NCI-H187 treated with DMSO at 0.1 percent for 48 hours (cell line): ENCODE measurements at places on chromosomes 4 and X.

DNA sequence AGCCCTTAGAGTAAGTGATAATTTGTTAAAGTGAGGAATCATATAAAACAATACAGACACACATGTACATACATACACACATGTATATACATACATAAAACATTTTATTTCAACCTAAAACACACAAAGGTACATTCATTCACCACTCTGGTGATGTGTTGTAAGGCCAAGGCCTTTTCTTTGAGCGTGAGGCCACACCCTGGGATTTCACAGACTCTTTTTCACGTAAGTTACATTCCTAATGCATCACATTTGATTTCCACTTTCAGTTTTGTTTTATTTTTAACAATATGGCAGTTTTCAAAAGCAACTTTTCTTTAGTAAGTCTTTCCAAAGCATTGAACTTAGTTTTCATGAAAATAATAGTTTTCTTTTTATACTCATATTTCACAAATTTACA is 170.7 kb downstream of the COL4A6 start:
- DNase-seq = no peak

- no peak for DNase-seq
Measured at GRCh38 chr4:40969501-40969900, 219.7 kb downstream of the NSUN7 start.

DNA sequence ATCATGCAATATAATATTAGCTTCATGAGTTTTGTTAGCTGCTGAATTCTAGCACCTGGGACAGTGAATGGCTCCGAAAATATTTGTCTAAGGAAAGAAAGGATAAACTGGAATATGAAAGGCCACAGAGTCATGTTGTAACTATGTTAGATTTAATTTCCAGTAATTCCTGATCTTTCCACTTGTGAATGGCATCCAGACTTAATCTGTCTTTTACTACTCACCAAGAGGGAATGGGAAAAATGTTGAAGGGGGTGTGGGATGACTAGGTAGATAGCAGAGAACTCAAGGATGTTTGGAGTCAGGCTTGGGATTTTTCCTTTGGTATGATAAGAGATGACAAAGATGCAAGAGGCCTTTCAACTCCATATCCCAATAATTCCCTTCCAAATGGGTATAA is 9.4 kb downstream of the ADH6 start:
- DNase-seq = no peak

GRCh38 chr4:73815145-73815544 is 21.3 kb upstream of the CXCL6 start:
- DNase-seq = no peak

- DNase-seq = no peak
Measured at GRCh38 chr4:92050875-92051274, 252.9 kb upstream of the GRID2 start.

DNA sequence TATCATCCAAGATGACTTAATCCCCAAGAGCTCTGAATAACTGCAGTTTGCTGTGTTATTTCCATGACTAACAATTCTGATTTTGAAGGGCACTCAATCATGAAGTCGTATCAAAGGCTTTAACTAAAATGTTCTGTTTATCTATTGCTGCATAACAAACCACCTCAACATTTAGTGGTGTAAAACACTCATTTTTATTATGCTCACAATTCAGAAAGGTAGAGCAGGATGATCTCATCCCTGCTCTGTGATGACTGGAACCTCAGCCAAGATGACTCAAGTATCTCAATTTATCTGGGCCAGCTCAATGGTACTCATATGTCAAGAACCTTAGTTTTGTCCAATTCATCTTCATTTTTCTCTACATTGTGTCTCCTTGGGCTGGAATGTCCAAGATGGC is 451.1 kb downstream of the PPARGC1A start:
- no peak for DNase-seq

DNA sequence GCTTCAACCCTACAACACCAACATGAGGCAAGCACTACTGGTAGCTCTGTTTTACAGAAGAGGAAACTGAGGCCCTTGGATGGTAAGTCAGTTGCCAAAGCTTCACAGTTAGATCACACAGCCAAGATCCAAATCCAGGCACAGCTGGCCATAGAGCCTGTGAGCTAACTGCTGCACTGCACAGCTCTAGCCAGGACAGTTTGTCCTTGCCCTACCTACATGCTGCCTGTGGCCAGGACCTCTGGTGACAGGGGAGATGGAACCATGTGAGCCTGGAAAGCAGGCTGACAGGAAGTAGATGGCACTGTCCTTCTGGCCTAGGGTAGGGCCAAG is 257.8 kb downstream of the FBXW7 start:
- no peak for DNase-seq

DNA sequence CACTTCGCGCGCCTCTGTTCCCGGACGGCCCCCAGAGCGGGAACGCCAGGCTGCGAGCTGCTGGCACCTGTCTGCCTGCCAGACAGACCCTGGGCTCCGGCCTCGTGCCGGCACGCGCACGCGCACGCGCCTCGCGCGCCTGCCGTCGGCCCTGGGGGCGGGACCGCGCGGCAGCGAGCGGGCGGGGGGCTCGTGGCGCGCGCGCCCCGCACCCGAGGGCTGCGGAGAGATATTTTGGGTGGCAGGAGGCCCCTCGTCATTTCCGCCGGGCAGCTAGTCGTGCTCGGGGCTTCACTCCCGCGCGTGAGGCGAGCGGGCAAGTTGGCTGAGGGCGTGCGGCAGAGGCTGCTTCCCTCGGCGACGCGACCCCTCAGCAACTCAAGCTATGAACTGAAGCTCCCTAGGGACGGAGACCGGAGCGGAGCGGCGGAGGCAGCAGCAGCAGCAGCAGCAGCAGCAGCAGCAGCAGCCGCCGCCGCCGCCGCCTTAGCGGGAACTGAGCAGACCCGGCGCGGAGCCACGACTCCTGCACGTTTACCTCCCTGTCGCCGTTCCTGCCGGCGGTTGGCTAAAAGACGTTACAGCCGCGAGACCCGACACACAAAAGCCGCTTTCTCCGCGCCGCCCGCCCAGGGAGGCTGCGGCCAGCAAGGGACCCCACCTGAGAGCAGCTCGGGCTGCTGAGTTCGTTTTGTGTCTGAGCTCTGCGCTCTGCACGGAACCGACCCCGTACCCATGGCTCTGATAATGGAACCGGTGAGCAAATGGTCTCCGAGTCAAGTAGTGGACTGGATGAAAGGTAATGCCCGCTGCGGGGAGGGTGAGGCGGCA is at the start of gene CNKSR2:
CNKSR2 (plus strand) TSS at position 256 of the 831 bp plus-strand sequence; CDS start at position 736, 480 bp downstream.
- no peak for DNase-seq

DNA sequence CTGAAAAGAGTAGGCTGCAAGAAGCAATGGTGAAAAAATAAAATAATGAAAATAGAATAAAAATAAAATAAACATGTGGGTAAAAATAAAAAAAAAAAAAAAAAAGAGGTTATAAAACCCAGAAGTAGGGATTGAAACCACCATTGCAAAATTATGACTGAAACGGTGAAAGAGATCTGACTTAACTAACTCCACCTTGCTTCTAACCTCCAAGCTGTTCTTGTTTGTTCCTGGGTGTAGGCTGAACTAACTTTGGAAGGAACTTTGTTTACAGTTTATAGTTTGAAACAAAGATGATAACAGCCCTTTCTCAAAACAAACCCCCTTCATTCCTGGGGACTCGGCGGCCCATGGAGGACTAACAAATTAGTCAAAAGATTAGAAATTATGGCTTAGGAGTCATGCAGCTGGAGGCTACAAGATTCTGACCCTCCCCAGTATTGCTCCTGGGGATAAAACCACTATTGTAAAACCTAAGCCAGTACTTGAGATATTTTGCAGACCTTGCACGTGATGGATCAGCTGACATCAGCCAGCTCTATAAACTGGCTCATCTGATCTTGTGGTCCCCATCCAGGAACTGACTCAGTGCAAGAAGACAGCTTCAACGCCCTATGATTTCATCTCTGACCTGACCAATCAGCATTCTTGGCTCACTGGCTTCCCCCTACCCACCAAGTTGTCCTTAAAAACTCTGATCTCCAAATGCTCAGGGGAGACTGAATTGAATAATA is 30.4 kb downstream of the DDX60L start:
- no peak for DNase-seq

DNA sequence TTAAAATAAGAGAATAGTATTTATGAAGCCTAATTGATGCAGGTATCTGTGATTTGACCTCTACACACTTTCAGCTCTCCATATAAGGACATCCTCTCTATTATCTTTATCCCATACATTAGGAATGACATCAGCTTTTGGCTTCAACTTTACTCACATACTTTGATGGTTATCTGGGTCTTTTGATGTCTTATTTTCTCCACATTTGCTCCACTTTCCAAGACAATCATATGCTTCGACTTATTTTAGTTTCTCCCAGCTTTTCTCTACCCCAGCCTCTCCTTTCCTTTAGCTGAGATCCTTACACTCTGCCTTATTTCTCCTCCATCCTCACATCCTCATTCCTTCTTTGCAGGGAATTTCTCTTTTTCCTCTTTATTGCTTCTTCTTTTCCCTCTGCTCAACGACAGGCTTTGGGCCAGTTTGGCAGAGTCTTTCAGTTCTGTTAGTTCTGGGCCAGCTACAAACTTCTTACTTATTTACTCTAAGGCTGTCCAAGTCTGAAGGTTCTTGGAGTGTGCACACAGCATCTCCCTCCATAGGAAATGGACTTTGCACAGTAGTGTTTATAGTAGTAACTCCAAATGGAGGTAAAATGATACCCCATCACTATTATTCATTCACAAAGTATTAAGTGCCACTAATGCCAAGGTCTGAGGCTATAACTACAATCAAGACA is 50.5 kb downstream of the SLC4A4 start:
- DNase-seq = no peak

- no peak for DNase-seq
Measured at GRCh38 chrX:8815460-8816065, 14.4 kb upstream of the FAM9A start.

DNA sequence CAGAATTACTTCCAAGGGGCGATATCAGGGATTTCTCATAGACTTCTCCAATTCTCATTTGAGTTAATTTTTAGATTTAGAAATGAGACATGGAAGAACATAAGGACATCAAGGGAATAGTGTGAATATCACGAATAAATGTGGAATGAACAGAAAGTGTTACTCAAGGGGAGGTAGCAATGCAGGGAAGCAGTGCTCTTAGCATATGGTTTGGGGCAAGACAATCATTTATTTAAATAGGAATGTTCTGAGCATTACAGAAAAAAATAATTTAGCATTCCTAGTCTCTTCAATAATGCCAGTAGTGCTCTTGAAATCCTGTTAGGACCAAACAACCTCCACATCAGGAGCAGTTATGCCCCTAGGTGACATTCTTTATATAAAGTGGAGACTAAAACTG is 55.6 kb downstream of the TXK start:
- DNase-seq = no peak
